Karpas-422 (cell line): ENCODE measurements at places on chromosomes 7 and 10.

GRCh38 chr10:35399414-35400009 lies 63.2 kb downstream of the CCNY start:
- DNase-seq, result no peak

GRCh38 chr7:117645481-117646165 lies 165.8 kb downstream of the CFTR start:
- no peak for DNase-seq

DNA sequence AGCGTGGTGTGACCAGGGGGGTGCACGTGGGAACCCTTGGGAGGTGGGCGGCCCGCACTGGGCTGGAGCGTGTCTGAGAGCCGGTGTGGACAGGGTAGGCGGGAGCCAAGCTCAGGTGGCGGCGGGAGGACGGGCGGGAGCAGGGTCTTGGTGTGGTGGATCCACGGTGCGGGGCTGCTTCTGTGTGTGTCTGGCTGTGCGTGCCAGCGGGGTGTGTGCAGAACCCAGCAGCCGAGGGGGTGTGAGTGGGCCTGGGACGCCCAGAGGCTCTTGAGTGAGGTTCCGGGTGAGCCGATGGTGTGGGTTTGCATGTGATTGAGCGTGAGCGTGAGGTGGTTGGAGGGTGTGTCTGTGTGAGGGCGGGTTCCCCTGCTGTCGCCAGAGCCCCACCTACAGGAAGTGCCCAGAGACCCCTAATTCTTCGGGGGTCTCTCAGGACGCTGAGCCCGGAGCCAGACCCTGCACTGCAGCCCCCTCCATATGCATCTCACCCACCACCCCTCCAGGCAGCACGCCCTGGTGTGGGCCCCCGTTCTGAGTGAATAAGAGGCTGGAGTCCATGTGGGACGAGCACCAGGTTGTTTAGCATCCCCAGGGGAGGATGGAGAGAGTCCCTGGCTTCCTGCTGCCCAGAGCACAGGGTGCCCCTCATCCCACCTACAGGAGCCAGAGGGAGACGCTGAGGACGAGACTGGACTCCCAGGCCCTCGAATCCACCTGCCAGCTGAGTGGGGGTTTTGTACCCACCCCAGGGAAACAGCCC lies 78.2 kb downstream of the ELFN1 start:
- no peak for DNase-seq

DNA sequence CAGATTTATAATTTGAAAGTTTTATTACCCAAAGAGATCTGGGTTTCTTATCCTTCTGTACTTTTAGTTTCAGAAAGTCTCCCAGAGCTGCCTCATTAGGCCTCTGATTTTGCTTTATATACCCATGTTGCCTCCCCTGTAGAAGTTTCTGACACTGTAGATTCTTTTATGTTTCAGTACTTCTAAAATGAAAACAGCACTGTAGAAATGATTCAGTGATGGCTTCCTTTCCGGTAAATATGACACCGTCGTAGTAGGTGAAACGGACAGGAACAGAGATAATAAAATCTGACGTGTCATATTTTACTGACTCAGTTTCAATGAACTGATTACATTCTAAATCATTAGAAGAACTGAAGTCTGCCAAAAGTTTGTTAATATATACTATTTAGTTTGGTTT lies 272.7 kb downstream of the TWIST1 start:
- no peak for DNase-seq

GRCh38 chr7:80679921-80680907 lies 41.8 kb downstream of the CD36 start:
- no peak for DNase-seq

GRCh38 chr7:151008511-151009323 lies 15.6 kb downstream of the ATG9B start:
- DNase-seq, result peak; percentile 96

DNA sequence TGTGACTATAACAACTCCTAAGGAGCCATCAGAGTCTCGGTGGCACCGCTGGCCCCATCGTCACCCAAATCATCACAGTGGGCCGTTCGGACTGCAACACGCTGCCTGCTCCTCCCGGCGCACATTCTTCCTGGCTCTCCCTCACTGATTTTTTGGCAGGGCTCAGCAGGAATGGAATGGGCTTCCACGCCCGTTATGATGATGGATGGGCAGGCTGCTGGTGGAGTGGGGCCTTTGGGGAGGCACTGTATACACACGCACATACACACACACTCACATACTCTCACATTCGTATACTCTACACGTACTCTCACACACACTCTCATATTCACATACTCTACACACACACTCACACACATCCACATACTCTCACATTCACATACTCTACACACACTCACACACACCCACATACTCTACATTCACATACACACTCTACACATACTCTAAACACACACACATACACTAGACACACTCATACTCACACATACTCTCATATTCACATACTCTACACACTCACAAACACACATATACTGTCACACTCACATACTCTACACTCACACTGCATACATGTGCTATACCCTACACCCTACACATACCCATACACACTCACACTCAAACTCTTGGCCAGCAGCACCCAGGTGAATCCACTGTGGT lies 99.8 kb downstream of the KCNMA1 start:
- no peak for DNase-seq

- no peak for DNase-seq
Measured at GRCh38 chr10:30176182-30176581, 116.8 kb upstream of the JCAD start.

DNA sequence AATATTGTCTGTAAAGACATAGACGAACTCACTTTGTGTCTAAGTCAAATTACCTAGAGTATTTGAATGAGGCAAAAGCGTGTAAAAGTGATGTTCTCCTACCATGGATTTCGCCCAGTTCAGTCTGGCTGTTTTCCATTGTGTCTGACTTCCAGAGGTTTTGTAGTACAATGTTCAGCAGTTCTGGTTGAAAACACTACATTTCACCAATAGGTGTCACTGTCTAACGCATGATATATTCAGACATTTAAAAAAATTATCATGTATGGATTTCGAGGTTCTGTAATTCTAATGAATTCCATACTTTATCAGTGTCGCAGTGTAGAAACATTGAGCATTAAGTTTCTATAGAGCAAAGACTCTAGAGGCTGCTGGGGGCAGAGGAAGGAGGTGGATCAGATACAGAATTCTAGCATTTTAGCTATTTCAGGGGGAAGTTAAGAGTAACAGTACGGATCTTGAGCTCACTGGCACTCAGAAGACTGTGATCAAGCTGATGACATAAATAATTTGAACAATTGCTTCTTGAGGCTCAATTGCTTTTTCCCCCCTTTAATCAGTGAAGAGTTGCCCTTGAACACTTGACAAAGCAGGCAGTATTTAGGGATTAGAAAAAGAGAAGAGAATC lies 196.9 kb upstream of the RHOBTB1 start:
- peak; percentile 75 for DNase-seq

DNA sequence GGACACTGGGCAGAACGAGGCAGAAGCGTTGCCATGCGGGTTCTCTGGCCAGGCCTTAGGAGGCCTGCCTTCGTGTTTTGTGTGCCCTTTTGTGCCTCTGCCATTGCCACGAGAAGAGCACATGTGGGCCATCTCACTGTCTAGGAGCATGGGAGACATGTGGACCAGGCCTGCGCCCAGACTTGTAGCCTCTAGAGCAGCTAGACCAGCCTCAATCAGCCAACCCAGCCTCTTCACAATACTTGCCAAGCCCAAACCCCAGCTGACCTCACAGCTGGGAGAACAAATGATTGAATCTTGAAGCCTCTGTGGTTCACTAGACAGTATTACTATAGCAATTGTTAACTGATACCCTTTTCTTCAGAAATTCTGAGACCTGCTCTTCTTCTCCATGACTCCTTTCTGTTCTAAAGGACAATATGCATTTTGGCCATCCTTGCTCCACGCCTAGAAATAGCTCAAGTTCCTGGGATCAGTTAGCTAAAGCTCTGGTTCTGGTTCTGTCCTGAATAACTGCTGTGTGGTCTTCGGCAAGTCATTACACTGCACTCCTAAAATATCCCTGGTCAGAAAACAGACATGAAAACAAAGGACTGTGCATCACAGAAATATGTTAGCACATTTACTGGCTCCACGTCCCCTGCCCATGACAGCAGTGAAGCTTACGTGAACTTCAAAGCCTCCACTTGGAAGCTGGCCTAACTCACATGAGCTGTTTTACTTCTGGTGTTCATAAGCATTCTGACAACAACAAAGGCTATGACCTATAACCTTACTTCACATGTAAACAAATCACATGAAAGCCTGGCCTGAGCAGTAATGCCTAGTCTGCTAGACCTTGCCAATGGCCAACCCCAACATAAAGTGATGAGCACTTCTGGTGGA lies 72.3 kb upstream of the MKRN1 start:
- DNase-seq, result no peak

DNA sequence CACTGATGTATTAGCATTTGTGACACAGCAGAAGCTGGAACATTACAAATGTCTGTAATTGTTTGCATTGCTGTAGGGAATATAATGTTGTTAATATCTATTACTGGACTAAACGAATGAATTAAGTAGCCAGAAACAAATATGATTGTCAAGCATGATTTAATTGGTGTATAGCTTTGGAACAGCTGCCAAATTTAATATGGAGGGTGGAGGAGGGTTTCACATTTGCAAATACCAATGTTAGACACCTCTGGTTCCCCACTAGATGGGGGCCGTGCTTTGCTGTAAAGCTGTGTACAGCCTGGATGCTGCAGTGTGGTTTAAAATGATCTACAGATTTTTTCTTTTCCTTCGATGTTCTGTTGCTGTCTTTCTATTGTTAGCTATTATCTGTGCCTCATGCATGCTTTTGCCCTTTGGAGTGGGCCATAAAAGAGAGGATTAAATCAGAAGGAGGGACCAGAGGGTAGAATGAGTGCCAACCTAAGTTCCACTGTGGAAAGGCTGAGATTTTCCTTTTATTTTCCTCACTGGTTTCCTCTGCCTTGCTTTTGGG lies 23.1 kb downstream of the DNAJB9 start:
- DNase-seq, result peak; percentile 74

GRCh38 chr7:130010689-130011412 lies 40.3 kb downstream of the ZC3HC1 start:
- DNase-seq, result peak; percentile 96

- no peak for DNase-seq
Measured at GRCh38 chr7:138752518-138753149, 45.2 kb upstream of the TMEM213 start.

- DNase-seq, result no peak
Measured at GRCh38 chr7:1508277-1508758, 4.1 kb upstream of the INTS1 start.

DNA sequence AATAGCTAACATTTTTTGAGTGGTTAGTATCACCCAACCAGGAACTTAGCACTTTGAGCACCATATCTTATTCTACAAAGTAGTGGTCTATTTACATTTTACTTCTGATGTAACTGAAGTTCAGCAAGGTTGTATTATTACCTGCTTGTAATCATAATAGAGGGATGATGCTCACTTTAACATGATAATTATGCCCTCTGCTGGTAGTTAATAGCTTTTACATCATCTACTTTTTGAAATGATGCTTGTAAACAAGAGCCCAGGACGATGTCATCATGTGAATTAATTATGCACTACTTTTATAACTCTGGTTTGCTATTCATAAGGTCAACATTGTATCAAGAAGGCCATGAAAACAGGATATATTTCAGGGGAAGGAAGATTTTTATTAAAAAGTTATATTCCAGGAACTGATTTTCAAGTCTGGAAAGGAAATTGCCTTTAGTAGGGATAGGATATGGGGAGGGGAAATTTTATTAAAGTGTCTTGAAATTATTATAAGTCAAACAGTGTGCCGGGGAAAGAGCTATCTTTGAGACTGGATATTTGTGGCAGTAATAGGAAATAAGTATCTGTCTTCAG lies 80.3 kb upstream of the SCIN start:
- peak; percentile 72 for DNase-seq

GRCh38 chr7:69285854-69286253 lies 312.4 kb upstream of the AUTS2 start:
- no peak for DNase-seq

DNA sequence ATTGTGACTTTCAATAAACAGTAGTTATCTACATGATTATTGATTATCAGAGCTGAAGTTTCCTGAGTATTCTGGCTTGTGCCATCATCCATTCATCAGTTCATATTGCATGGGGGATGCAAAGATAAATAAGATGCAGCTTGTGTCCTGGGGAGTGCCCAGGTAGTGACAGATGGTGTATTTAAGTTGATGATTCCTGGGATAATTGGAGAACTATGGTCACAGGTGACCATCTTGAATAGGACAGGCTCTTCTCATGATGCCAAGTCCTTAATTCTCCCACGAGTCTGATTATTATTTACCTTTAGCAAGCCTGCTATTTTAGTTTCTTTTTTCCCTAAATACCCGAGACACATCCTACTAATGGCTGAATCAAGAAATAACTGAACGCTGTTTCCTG lies 64.9 kb downstream of the PLPP4 start:
- no peak for DNase-seq

- no peak for DNase-seq
Measured at GRCh38 chr7:73716318-73716890, 3.1 kb downstream of the STX1A start.

DNA sequence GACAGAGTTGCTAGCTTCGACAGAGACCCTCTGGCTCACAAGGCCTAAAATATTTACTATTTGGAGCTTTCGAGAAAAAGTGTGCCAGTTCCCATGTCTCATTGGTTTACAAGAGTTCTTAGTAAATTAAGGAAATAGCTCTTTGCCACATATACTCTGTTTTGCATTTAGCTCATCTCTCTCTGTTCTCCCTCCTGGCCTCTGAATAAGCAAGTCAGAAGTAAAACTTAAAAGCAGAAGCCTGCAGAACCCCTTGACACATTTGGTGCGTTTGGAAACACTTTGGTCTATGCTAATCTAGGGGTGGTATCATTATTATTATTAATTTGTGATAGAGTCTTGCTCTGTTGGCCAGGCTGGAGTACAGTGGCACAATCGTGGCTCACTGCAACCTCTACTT lies 6.4 kb downstream of the CARD11 start:
- peak; percentile 70 for DNase-seq
